Stimulated activated CD4-positive, alpha-beta T cell treated with anti-CD3 and anti-CD28 coated beads, Interleukin-15, amount 100 ng/mL, for 1 hour (primary cell): ENCODE measurements at places on chromosomes 1 and 21.

DNA sequence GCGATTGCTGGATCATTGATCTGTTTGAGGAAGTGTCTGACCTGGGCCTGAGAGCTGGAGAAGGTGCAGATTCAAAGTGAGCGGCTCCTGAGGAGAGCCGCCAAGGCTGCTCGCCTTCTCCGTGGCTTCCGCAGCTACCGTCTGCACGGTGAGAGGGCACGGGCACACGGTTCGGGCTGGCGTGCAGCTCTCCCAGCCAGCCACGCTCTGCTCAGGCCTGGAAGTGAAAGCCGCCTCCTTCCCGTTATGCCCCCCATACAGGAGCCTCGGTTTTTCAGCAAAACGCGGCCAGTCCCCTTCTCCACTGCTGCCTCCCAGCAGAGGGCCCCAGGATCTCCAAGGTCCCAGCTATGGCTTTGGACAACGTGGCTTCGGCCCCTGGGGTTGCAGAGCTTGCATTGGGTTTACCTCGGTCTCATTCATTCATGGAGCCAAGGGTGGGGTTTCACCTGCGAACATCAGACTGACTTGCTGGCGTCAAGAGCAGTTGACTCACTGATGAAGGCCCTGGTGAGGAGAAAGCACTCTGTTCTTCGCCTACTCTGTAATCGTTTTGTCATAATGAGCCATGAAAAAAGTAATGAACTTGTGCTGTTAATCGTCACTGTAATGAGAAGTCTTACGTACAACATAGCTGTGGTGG lies 24.4 kb upstream of the PDXK start:
- no peak for DNase-seq

DNA sequence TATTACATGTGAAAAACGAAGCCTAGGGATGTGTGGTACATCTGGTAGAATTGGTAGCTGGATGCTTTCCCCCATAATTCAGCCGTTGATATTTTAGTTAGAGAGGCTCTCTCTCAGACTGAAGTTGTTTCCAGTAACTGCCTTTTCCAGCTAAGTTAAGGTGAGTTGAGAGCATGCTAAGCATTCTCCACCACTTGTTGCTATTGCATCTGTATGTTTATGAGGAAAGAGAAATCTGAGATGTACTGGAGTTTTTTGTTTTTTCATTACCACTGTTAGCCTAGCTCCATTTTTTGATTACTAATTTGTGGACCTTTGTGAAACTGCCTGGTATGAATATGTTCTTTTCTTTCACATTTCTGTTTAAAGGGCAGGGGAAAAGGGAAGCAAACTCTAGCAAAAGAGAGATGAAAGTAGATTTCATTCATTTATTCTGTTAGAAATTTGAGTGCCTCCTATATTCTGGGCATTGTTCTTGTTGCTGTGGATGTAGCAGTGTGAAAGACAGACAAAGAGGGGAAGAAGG lies 189.9 kb upstream of the CACYBP start:
- DNase-seq, result no peak

- DNase-seq, result no peak
These were observed 4.6 kb downstream of the MYCL start for GRCh38 chr1:39896909-39897685.

GRCh38 chr1:108848806-108849205 lies 8.1 kb downstream of the AKNAD1 start:
- no peak for DNase-seq

DNA sequence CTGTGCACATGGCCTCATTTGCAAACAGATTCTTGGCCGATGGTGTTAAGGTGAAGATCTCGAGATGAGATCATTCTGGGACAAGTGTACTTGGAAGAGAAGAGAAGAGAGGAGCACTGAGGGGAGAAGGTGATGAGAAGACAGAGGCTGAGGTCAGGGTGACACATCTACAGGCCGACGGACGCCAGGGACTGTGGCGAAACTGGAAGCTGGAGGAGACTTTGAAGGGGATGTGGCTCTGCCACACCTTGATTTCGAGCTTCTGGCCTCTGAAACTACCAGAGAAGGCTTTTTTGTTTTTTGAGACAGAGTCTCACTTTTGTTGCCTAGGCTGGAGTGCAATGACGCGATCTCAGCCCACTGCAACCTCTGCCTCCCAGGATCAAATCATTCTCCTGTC lies 137.5 kb upstream of the TMEM51 start:
- DNase-seq, result no peak

DNA sequence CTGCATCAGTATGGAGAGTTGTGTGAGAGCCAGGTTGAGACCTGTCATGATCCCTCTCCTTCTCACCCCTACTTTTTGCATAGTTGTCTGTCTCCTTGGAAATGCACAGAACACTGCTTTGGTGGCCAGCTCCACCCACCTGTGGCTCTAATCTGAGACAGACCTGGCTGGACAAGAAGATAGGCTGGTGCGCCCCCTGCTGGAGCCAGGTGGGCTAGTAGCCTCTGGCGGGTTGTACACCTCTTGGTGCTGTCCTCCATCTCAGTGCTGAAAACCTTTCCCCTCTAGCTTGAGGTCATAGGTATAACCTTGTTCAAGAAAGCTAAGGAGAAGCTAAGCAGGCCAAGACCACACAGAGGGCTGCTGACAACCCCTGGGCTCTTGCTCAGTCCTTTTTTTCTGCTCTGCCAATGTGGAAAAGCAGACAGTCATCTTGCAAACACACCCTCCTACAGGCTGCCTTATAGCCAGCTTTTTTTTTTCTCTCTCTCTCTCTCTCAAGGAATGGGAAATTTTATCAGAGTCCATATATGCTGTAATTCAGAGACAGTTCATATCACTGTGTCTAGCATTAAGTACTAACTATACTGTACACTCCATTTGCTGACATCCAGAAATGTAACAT lies 58.8 kb upstream of the SPATA6 start:
- DNase-seq, result no peak
